ENCODE measurements at places on chromosomes 6 and 20.

- no peak for DNase-seq
These were observed 7.6 kb downstream of the STXBP5 start for GRCh38 chr6:147211831-147212230.

DNA sequence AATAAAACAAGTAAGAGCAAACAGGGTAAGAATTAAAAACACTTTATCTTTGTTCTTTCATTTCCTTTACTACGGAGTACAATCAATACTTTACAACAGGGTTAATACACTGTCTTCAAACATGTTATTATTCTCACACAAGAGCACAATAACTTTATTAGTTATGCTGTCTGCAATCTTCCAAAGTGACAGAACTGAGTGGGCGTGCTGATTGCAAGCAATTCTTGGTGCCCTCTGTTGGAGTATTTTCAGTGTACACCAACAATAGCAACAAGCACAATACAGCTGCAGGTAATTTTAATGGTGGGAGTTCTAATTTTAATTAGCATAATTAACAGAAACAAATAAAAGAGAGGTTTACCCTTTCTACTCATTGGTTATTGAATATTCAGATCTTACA, 33.9 kb upstream of the PTPRK start:
- DNase-seq, result no peak

GRCh38 chr6:83199173-83199862, 6.2 kb downstream of the RWDD2A start:
- DNase-seq, result no peak

- no peak for DNase-seq
These were observed 40.4 kb downstream of the IRF4 start for GRCh38 chr6:431986-432385.

DNA sequence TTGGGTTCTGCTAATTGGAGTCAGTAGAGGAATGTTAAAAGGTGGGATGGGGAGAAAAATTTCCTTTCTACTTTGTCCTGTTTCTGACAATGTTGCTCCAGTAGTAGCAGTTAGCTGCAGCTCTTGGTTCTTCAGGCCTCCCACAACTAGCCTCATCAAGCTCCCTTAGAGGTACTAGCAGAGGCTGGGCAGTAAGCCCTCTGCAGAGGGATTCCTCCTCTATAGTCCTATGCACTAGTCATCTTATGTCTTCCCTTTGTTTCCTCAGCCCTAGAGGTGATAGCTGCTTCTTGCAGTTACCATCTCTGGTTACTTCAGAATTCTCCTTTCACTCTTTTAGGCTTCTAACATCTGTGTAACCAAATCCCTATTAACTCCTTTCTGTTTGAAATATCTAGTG, 99.8 kb downstream of the FILIP1 start:
- DNase-seq, result no peak

DNA sequence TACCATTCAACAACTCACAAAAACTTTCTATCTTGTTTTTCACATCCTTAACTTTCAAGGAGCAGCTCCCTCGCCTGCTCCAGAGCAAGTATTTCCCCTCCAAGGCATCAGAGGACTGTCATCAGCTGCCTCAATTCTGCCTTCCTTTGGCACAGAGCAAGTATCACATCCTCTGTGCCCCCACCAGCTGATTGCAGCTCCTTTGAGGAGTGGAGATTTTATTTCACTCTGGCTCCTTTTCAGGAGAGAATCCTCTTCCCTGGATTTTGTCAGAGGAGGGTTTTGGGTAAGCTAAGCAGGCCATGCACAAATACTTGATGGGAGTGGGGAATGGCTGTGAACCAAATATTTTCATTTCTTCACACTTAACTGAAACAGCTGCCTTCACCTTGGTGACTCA, 610.5 kb upstream of the FLRT3 start:
- DNase-seq, result no peak

DNA sequence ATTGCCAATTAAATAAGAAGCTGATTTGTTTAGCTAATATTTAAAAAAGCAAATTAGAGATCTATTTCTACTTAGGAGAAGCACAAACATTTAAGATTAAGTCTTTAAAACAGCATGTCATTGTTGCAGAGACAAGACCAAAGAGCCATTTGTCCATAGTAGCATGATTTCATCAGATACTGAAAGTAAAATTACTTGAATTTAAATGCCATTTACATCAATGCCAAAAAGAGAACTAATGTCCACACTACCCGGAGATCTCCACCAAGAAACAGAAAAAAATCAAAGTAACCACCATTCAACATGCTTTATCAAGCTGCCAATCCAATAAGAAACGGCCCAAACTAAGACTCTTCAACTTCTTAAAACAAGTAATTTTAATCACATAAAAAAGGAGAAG, 15.7 kb downstream of the AURKA start:
- DNase-seq, result no peak

- no peak for DNase-seq
These were observed 183.7 kb upstream of the PMEPA1 start for GRCh38 chr20:57893366-57893999.

- no peak for DNase-seq
These were observed 227.5 kb downstream of the KCNQ5 start for GRCh38 chr6:72849346-72849745.

DNA sequence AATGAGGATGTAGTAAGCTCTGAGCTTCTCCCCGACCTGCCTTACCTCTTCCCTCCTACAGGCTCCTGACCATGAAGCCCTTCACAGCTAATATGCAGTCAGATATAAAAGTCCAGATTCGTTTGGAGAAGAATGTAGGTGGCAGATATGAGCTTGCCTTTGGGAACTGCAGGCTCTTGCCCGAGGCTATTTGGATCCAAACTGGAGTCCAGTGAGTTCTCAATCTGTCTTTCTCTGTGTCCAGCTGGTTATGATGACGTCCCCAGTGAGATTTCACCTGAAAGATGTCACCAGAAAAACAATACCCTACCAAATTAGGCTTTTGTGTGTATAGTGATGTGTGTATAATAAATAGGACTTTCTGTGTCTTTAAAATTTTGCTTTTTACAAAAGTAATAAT, 14.7 kb upstream of the BPIFA3 start:
- DNase-seq, result no peak

- no peak for DNase-seq
These were observed 296.2 kb downstream of the FOXA2 start for GRCh38 chr20:22288156-22288555.

DNA sequence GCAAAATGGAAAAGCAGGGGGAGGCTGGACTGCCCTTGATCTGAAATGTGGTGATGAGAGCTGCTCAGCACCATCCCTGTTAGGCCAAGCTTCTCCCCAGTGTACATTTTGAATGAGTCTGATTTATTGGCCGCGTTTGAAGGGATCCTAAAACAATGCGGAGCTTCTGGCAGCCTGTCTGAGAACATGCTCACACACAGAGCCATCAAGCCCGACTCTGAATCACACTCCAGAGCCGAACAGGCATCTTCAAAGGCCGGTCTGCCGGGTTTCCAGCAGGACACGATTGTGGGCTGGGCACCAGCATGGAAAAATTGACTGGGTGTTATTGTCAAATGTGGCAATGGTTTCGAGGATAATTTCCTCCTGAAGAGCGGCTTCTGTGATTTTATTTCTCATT, 235.9 kb downstream of the TFAP2C start:
- no peak for DNase-seq

DNA sequence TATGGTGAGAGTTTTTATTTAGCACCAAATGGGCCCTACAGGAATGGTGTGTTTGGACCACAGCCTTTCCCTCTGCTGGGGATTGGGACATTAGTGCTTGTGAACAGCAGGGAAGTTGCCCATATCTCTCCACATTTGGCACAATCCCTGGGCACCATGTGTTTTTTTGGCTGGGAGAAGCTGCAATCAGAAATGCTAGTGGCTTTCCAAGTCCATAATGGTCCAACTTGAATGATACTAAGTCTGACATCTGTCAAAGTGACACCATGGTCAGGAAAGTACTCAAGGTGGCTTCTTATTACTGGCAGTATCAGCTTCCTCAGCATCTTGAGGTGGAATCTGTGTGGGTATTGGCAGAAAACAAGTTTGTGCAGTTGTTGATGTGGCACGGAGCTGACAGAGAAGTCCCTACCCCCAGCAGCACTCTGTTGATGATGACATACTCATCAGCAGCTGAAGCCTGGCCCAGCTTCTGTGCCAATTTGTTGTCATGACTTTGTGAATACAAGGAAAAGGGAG, 53.0 kb downstream of the SASH1 start:
- no peak for DNase-seq

DNA sequence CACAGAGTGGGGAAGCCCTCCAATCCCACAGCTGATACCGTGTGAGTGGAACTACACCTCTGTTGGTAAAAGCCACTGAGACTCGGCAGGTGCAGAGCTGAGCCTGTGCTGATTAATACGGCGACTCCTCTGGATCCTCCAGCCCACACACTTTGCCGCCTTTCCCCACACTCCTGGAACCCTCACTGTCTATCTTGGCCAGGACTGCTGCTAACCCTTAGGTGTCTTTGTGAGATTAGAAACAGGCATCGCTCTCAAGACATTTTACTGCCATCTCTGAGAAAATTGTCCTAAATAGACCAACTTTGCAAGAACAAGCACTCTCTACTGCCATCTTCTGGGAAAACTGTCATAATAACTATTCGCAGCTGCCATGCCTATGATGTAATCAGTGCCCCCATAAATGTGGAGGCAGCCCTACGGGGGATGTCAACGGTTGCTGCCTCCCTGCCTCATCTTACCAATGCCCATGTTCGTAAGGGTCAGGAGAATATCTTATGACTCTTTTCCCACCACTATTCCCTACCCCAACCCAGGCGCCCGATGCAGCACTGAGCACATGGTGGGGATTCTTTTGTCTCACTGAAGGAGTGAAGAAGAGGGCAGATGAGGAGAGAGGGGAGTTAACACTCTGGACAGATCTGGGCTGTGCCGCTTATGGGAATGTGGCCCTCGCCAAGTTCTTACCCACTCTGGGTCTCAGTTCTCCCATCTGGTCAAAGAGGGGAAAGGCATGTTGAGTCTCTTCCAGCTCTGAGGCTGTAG, 26.1 kb upstream of the KCNB1 start:
- no peak for DNase-seq

- DNase-seq, result peak; percentile 30
These were observed 27.5 kb upstream of the BCLAF1 start for GRCh38 chr6:136317021-136317694.

- no peak for DNase-seq
These were observed 178.9 kb downstream of the MMUT start for GRCh38 chr6:49284180-49284579.

- no peak for DNase-seq
These were observed 29.5 kb downstream of the KIF25 start for GRCh38 chr6:168026925-168027324.

GRCh38 chr6:102068349-102068929, 674.9 kb downstream of the GRIK2 start:
- no peak for DNase-seq

DNA sequence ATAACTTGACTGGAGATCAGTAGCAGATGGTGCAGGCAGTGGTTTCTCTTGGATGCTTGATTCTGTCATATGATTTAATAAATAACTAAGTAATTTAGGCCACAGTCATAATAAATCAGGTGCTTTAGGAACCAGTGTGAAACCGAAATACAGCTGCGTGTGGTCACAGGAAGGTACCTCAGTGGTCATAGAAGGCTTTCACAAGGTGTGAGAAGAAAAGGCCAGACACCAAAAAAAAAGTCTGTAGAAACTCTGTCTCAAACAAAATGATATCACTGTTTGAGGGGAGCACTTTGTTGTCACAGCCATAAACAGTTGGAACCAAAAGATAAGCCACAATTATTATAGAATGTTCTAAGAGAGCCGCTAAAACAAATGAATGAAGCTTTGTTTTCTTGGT, 56.5 kb downstream of the ARMC2 start:
- DNase-seq, result no peak

GRCh38 chr6:25645916-25646315, 6.1 kb upstream of the SCGN start:
- no peak for DNase-seq

GRCh38 chr20:38726804-38727606, 2.7 kb downstream of the SLC32A1 start:
- peak; percentile 31 for DNase-seq

- no peak for DNase-seq
These were observed 2.9 kb upstream of the RAMACL start for GRCh38 chr6:166589337-166589731.

- no peak for DNase-seq
These were observed 172.7 kb downstream of the SCP2D1 start for GRCh38 chr20:18986146-18986830.

DNA sequence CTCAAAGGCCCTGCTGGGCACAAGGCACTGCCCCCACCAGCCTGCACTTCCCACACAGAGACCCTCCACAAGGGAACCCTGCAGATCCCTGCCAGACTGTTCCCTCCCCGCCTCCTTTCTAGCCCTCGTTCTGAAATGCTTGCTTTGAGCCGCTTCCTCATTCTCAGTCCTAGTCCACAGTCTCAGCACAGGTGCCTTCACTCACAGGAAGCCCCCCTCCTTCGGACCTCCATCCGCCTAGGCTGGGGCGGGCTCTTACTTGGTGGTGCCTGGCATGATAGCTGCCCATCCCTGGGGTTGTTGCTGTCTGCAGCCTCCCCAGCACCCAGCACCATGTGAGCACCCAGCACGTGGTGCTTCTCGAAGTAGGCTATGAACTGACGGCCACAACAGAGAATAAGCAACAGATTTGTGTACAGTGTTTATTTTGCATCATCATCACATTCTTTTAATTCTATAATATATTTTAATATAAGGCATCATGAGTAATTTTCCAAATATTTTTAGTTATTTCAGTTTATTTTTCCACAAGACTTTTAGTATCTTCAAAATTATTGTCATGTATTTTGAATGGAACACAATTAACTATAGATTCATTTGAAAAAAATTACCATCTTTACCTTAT, 12.3 kb downstream of the CST5 start:
- no peak for DNase-seq

DNA sequence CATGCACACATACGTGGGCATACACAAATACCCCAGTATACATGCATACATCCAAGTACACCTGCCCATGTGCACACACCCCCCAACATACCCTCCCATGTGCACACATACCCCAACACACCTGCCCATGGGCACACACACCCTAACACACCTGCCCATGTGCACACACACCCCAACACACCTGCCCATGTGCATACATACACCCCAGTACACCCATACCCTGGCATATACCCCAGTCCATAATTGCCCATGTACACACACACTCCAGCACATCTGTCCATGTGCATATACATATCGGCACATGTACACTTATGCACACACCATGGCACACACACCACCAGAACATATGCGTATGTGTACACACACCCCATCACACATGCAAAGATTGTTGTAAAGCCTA, 475.2 kb downstream of the PREX1 start:
- DNase-seq, result no peak

- no peak for DNase-seq
These were observed 879 bp downstream of the MEP1A start for GRCh38 chr6:46794068-46794467.

GRCh38 chr20:5136096-5136495, 9.3 kb downstream of the CDS2 start:
- no peak for DNase-seq

GRCh38 chr20:22074635-22075034, 369.2 kb downstream of the PAX1 start:
- DNase-seq, result no peak

GRCh38 chr6:137191670-137192069, 18.2 kb upstream of the IL22RA2 start:
- no peak for DNase-seq

Measured in stimulated activated CD4-positive, alpha-beta T cell treated with anti-CD3 and anti-CD28 coated beads, Interleukin-2, amount 100 ng/mL, for 4 hours (primary cell).